ENCODE measurements at places on chromosomes 2 and 18.

- no peaks in the 10 kb centered on the region for H3K27me3 ChIP-seq
- no peaks in the 10 kb centered on the region for H3K4me1 ChIP-seq
- H3K4me3 ChIP-seq, result no peak overlapping the region
Observed at GRCh38 chr18:54043484-54044251, 180.8 kb downstream of the MBD2 start.

- no peak for DNase-seq
- no peaks in the 10 kb centered on the region for H3K27me3 ChIP-seq
- no peak overlapping the region for H3K27ac ChIP-seq
- peaks cover 100% of the 10 kb centered on the region for H3K36me3 ChIP-seq
- no peak overlapping the region for H3K4me3 ChIP-seq
Observed at GRCh38 chr2:190988910-190989309, 25.1 kb downstream of the STAT1 start.

DNA sequence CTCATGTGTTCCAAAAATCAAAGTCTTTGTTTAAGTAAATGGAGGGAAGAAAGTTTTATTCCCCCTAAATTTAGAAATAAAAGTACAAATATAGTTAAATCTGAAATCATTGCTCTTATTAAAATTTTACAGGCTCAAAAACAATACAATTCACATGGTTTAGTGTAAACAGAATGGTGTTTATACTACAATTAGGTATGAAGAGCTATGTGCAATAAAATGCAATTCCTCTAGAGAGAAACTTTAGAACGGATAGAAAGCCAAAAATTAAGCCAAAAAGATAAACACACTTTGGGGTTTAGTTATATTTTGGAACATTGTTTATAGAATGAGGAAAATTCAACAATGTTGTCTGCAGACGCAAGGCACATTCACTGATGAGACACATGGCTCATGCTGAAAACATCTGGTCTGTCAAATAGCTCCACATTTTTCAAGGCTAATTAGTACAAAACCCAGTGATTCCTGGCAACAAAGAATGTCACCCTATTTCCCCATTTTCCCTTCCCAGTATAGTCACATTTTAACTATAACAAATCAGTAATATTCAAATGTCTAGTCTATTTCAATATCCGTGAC lies 103.3 kb downstream of the EXOC6B start:
- H3K27ac ChIP-seq, result no peak overlapping the region
- H3K4me1 ChIP-seq, result peaks cover 24% of the 10 kb centered on the region
- H3K27me3 ChIP-seq, result no peaks in the 10 kb centered on the region

DNA sequence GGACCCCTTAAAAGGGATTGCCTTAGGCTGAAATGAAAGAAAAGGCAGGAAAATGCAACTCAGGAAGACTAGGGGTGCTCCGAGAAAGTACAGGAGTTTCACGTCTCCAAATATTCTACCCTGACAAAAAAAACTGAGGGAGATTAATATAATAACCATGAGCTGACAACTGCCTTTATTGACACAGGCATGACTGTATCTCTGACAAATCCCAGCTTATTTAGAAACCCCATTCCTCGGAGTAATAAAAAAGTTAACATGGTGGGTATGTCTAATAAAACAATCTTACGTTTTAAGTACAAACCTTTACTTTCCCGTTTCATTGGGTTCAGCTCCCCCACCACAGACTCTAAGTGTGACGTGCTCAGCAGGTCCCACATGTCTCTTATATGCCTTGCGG lies 7.9 kb upstream of the RBFA start:
- H3K4me3 ChIP-seq, result no peak overlapping the region
- H3K36me3 ChIP-seq, result peaks cover 21% of the 10 kb centered on the region
- no peak overlapping the region for H3K27ac ChIP-seq
- DNase-seq, result no peak

All from left ventricle myocardium inferior (tissue), 1 donor.